ENCODE measurements at places on chromosomes 1 and 21.
A peak's percentile ranks its signal among the peaks of the same experiment; 100 is the strongest.

GRCh38 chr1:194309269-194309668, 1122.9 kb upstream of the B3GALT2 start:
- DNase-seq = no peak

GRCh38 chr1:213790565-213790964, 197.2 kb upstream of the PROX1 start:
- DNase-seq = no peak

- DNase-seq = no peak
Observed at GRCh38 chr1:118650107-118650807, 337.9 kb downstream of the TBX15 start.

- DNase-seq = no peak
Observed at GRCh38 chr1:32929366-32929765, 28.2 kb upstream of the TMEM54 start.

GRCh38 chr1:110606657-110607535, 738 bp upstream of the KCNA2 start:
- no peak for DNase-seq

GRCh38 chr1:20446796-20447195, 39.2 kb downstream of the CAMK2N1 start:
- no peak for DNase-seq

DNA sequence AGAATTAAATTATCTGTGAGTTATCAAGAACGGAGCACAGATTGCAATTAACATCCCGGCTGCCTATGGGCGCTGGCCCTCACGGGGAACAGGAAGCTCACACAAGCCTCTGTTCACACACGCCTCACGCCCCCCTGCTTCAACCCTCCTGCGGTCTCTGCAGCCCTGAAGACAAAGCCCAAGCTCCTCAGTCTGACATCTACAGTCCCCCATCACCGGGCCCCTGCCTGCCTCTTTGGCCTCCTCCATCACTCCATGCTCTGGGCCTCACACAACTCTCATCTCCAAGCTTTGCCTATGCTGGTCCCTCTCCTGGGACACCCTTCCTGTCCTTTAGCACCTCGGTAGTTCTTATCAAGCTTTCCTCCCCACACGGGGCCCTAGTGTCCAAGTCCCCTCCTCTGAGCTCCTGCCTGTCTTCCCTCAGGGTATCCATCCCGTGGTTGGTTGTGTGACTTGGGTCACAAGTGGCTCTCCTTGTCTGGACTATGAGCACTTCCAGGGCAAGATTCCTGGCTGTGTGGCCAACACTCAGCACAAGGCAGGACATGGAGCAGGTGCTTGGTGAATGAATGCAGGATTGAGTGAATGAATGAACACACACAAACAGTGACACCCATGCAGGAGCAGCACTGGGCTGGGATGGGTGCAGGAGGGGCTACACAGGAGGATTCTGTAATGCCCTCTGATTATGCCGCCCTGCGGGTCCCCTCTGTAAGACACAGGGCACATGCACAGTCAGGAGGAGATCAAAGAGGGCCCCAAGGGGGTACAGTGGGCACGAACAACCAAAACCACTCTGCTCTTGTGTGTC, 116.1 kb downstream of the DMRTB1 start:
- no peak for DNase-seq

- no peak for DNase-seq
Observed at GRCh38 chr1:59730302-59730701, 84.4 kb upstream of the HOOK1 start.

GRCh38 chr1:90957497-90957896, 64.3 kb downstream of the ZNF644 start:
- DNase-seq = no peak

DNA sequence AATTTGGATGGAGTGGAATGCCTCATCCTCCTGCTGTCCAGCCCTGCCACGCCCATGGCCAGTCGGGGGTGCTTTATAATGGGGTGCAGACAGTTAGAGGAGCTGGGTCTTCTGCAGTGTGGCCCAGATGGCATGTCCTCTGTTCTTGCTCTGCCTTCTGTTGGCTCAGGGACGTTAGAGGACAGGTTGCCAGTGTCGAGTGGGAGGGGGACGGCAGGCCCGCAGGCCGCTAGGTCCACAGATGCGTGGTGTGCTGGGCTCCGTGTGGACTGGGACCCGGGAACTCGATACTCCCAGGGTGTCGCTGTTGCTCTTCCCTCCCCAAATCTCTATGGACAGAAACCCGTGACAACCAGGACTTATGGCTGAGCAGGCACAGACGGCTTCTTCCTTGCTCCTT, 33.3 kb downstream of the SIM2 start:
- no peak for DNase-seq

DNA sequence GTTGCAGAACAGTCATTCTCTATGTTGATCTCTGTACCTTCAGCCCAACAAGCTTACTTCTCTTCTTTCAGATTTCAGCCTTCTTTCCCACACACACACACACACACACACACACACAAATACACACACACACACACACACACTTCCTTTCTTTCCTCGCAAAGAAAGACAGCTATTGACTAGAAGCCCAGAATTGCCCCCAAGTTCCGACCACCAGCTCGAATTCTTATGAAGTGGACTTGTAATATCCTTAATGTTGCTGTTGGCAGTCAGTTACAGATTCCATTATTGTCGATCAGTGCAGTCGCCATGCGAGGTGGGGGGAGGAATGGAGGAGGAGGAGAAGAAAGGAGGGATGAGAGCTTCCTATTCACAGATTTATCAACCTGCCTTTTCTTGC, 125.5 kb downstream of the CLEC20A start:
- no peak for DNase-seq

DNA sequence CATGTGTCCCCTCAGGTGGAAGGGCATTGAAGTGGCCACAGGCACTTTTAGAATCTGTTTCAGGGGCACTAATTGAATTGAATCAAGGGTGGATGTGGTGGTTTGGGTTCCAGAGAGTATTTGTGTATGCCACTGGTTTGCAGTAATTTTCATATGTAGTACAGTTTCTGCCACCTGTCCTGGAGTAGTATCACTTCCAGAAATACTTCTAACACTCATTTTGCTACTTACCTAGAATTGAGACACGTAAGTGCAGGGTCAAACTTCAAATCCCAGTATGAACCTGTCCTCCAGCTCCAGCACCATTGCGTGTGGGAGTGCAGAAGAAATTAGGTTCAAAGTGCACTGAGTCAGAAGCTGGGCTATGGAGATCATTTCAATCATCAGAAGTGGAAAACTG, 26.8 kb downstream of the RSPH1 start:
- no peak for DNase-seq

- DNase-seq = no peak
Observed at GRCh38 chr1:100348549-100349144, 3.7 kb upstream of the CDC14A start.

DNA sequence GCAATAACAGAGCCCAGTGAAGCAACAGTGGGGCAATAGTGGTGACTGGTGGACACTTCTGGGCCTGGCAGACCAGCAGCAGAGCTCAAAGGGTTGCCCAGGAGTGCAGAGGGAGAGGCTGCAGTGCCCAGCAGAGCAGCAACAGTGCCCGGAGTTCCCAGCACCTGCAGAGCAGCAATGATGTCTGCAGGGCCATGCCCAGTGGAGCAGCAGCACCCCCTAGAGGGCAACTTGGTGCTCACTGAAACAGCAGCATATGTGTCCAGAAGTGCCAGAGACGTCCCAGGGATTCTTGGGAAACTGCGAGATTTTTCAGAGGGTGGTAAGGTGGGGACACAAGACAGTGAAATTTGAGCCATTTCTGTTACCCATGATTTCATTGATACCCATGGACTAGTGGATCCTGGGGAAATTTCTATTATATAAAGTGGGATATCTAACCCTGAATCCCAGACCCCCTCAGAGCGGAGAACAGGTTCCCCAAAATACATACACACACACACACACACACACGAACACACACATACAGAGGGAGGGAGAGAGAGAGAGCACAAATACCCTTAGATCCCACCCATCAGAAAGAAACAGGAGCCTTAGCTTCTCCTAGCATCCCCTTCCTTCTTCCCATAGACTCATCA, 156.9 kb upstream of the GJB5 start:
- DNase-seq = peak; percentile 40

DNA sequence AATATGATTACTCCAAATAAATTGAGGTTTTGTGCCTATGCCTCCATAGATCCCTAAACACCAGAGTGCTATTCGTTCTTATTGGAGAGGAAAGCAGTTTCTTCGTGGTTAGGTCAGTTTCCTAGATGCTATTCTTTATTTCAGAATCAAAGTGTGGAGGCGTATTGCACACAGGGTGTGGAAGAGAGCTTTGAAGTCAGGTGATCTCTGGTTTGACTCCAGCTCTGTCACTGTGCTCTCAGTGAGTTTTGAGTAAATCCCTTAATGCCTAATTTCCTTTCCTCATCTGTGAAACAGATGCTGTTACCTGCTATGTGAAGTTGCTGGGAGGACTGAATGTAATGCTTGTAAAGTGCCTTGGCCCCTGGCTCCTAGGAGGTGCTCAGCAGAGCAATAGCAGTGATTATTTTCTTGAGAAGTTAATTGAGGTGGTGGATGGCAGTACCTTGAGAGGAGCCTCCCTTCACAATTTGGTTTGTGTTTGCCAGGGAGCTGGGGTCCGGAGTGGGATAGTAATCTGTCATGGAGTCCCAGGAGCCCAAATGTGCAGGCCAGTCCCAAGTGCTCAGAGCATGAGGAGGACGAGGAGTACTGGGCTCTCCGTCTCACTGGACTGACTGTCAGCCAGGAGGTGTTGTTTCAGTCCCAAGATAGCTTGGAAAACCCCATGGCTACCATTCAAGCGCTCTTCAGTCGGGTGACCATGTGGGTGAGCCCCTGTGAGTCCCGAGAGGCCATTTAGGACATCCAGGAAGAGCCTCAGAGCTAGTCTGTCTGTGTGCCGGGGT, 14.9 kb downstream of the NTPCR start:
- no peak for DNase-seq

DNA sequence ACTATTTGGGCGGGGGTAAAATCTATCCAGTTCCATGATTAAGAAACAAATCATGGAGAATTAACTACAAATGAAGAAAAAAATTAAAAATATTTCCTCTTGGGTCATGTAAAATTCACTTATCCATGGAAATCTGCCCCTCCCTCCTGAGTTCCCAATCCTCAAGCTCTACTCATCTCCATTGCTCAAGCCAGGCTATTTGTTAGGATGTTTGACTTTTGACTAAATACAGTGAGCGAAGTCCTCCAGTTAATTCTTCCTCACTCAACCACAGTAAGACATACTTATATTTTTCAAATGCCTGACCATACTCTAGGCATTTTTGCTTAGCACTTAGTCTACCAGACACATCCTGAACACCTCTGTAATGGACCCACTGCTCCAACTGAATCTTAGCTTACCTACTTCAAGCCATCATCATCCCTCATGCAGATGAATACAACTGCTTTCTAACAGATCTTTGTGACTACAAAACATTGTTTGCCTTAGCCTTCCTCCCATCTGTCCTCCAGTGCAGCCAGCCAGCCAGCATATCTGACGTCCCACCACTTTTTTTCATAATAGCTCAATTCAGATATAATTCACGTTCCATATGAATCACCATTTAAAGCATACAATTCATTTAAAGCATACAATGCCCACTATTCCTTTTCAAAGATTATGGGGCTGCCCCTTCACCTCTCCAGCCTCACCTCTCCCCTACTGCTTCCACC, 154.2 kb downstream of the RERE start:
- no peak for DNase-seq

DNA sequence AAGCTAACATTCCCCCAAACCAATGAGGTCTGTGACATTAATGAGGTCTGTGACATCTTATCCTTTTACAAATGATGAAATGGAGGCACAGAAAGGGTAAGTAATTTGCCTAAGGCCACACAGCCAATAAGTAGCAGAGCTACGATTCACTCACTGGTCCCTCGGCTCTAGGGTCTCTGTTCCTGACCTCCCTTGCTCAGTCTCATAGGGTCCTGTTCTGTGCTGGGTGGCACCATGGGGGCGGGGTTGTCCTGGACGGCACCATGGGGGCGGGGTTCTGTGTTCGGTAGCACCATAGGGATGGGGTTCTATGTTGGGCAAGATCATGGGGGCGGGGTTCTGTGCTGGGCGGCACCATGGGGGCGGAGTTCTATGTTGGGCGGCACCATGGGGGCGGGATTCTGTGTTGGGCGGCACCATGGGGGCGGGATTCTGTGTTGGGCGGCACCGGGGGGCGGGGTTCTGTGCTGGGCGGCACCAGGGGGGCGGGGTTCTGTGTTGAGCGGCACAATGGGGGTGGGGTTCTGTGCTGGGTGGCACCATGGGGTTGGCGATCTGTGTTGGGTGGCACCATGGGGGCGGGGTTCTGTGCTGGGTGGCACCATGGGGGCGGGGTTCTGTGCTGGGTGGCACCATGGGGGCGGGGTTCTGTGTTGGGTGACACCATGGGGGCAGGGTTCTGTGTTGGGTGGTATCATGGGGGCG, 55.6 kb downstream of the CLSTN1 start:
- no peak for DNase-seq

- DNase-seq = no peak
Observed at GRCh38 chr1:235650341-235651169, 971 bp upstream of the GNG4 start.

- DNase-seq = no peak
Observed at GRCh38 chr1:78492386-78492950, 1.7 kb downstream of the PTGFR start.

GRCh38 chr1:19979494-19979977, at the start of gene PLA2G2A:
PLA2G2A (minus strand) TSS chr1:19979618; CDS start chr1:19978773, 845 bp downstream.
- DNase-seq = no peak

DNA sequence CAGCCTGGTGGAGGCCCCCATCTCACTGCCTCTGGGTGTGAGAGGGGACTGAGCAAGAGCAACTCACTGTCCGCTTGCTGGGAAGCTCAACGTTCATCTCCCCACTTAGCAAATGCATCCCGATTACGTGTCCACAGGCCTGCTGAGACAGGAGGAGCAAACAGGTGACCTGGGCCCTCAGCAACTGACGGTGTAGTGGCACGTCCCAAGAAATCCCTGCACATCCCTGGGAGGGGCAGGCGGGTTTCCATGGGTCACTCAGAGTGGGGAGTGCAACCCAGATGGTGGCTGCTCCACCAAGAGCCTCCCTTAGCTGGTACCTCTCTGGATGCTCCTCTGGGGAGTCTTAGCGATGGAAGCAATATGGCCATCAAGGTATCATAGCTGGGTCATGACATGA, 229.4 kb downstream of the DYRK1A start:
- no peak for DNase-seq

DNA sequence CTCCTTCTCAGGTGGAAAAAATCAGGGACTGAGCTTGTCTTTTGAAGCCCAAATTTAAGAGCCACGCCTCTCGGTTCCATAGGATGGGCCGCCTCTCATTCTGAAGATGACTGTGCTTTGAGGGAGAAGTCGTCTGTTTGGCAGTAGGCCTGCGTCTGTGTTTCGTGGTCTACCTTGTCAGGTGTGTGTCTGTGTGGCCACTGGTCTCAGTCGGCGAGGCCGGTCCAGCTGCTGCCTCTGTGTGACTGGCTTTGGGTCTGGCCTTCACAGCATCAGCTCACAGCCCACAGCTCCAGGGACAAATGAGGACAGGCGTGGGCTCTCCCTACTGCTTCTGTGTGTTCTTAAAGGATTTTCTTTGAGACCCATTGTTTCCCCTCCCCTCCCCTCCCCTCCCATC, 50.3 kb downstream of the B3GALT5 start:
- DNase-seq = no peak

DNA sequence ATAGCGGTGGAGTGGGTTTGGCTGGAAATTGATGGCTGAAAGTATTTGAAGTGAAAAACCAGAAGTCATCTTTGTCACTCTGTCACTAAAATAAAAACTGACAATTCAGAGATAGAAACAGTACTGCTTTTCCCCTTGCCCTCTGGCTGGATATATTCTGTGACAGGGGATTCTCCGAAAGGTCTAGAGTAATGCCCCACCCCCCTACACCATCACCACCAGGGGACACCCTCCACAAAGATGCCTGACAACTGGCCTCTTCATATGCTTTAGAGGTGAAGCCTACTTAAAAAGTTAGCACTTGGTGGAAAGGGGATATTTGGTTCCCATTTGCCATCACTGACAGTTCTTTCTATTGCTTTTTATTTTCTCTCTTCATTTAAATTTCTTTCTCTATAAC, 73.5 kb downstream of the SGIP1 start:
- no peak for DNase-seq
